ENCODE measurements at places on chromosomes 1 and 21. TPM values are rescaled to one million over a fixed set of nuclear protein-coding genes. Genes with fewer than 3 reads are reported as not detected.

SH2D1B gene
- total RNA-seq = not detected

FMOD gene
- 0.32 TPM for total RNA-seq

ANKRD34A gene
- 0.20 TPM for total RNA-seq

RPS27 gene
- 1,810 TPM for total RNA-seq

CD247 gene
- total RNA-seq = 2.2 TPM

DNA sequence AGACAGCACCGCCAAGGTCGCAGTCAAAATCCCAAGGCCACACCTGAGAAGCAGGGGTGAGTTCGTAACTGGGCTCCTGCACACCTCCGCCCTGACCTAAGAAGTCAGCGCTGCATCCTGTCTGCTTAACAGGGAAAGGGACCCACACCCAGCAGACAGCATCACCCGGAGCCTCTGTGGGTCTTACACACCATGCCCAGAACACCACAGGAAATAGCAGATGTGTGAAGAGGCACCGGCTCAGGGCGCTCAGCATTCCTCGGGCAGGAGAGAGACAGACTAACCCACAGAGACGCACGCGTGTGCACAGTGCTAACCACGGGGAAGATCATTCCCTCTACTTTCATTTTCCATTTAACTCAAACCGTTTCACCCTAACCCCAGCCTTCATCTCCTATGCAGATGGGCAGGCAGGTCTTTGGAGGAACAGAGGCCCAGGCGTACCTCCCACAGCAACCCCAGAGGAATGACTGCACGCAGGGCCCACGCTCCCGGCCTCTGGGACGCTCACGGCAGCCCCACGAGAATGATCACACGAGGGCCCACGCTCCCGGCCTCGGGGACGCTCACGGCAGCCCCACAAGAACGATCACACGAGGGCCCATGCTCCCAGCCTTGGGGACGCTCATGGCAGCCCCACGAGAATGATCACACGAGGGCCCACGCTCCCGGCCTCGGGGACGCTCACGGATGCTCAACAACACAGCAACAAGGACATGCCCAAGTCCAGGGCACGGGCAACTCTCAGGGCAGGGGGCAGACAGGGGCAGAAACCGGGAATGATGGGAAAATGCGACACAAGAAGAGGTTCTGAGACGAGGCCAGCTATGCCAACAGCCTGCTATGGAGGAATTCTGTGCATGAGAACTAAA, 20.9 kb downstream of the POFUT2 start:
- no peaks in the 10 kb centered on the region for H3K27me3 ChIP-seq
- no peak overlapping the region for H3K27ac ChIP-seq
- DNase-seq = no peak
- peaks cover 12% of the 10 kb centered on the region for H3K36me3 ChIP-seq

DNA sequence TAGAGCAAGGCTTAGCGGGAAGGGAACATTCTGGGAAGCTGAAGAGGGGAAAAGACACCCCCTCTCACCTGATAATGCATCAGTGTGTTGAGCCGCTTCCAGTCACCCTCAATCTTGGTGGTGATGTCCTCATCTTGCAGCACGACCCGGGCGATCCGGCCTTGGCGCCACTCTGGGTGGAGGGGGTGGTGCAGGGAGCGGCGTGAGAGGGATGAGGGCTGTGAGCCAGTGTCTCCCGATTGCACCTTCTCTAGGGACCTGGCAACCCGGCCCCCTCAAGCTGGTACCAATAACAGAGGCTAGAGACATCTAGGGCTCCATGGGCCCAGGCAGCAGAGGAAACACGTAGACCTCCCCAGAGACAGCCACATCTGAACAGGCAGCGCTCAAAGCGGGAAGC, 127.4 kb upstream of the CD34 start:
- H3K36me3 ChIP-seq = no peaks in the 10 kb centered on the region
- no peaks in the 10 kb centered on the region for H3K27me3 ChIP-seq
- H3K4me3 ChIP-seq = no peak overlapping the region
- no peaks in the 10 kb centered on the region for H3K4me1 ChIP-seq

- H3K27ac ChIP-seq = no peak overlapping the region
- no peaks in the 10 kb centered on the region for H3K4me1 ChIP-seq
Observed at GRCh38 chr1:185291652-185292051, 25.4 kb downstream of the IVNS1ABP start.

- H3K27me3 ChIP-seq = no peaks in the 10 kb centered on the region
- no peak for DNase-seq
- no peaks in the 10 kb centered on the region for H3K36me3 ChIP-seq
- no peak overlapping the region for H3K4me3 ChIP-seq
Observed at GRCh38 chr1:230901671-230902070, 33.4 kb upstream of the C1orf198 start.

- H3K4me1 ChIP-seq = no peaks in the 10 kb centered on the region
- no peaks in the 10 kb centered on the region for H3K27me3 ChIP-seq
- H3K36me3 ChIP-seq = no peaks in the 10 kb centered on the region
- DNase-seq = no peak
- H3K4me3 ChIP-seq = no peak overlapping the region
Observed at GRCh38 chr1:38328278-38329035, 281.9 kb upstream of the POU3F1 start.

DNA sequence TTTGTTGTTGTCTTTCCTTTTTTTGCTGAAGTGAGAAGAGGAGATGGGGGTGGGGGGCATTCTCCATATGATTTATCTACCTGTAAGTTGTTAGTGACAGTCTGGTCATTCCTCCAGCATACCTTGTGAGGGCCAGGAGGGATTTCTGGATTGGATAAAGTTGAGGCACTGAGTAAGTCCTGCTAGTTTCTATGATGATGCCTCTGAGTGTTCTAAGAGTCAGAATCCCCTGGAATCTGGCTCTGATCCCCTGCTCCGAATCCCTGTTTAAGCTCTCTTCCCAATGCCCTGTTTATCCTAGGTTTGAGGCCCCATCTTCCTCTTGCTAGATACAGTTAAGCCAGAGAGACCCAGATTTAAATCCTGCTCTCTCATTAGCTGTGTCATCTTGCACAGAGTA, 83.2 kb upstream of the HOOK1 start:
- no peaks in the 10 kb centered on the region for H3K36me3 ChIP-seq
- no peaks in the 10 kb centered on the region for H3K27me3 ChIP-seq
- 0 out of 2 replicates have a peak, but pooled peaks cover 4% of the 10 kb centered on the region for H3K4me1 ChIP-seq
- DNase-seq = no peak
- H3K27ac ChIP-seq = no peak overlapping the region

- H3K4me3 ChIP-seq = no peak overlapping the region
- no peak for DNase-seq
- no peaks in the 10 kb centered on the region for H3K36me3 ChIP-seq
- no peak overlapping the region for H3K27ac ChIP-seq
- H3K27me3 ChIP-seq = no peaks in the 10 kb centered on the region
- H3K4me1 ChIP-seq = no peaks in the 10 kb centered on the region
Observed at GRCh38 chr1:53338423-53338822, 10.6 kb upstream of the LRP8 start.

- no peak for DNase-seq
- peaks cover 15% of the 10 kb centered on the region for H3K36me3 ChIP-seq
- H3K4me1 ChIP-seq = no peaks in the 10 kb centered on the region
- H3K27ac ChIP-seq = no peak overlapping the region
Observed at GRCh38 chr1:165679282-165680036, 18.9 kb downstream of the ALDH9A1 start.

DNA sequence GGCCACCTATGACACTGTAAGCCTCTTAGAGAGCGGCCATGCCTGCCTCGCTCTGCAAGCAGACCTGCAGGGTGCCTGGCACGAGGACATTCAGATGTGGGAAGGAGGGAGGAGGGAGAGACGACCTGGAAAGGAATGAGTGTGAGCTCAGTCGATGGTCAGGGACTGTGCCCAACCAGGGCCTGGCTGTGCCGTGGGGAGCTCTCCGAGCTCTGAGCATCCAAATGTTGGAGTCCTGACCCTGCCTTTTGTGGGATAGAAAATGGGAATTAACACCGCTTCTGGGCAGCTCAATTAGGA, 7.3 kb downstream of the CSTB start:
- H3K4me1 ChIP-seq = peaks cover 21% of the 10 kb centered on the region
- H3K27me3 ChIP-seq = no peaks in the 10 kb centered on the region
- no peak overlapping the region for H3K4me3 ChIP-seq
- no peak overlapping the region for H3K27ac ChIP-seq

GRCh38 chr1:170265234-170265633, 119.5 kb downstream of the NTMT2 start:
- H3K4me3 ChIP-seq = no peak overlapping the region
- DNase-seq = no peak
- H3K27me3 ChIP-seq = no peaks in the 10 kb centered on the region
- no peaks in the 10 kb centered on the region for H3K36me3 ChIP-seq
- no peaks in the 10 kb centered on the region for H3K4me1 ChIP-seq

GRCh38 chr1:211583011-211583992, 4.3 kb upstream of the SLC30A1 start:
- H3K27ac ChIP-seq = no peak overlapping the region
- H3K27me3 ChIP-seq = no peaks in the 10 kb centered on the region
- DNase-seq = no peak
- no peaks in the 10 kb centered on the region for H3K36me3 ChIP-seq
- peaks cover 5% of the 10 kb centered on the region for H3K4me1 ChIP-seq

DNA sequence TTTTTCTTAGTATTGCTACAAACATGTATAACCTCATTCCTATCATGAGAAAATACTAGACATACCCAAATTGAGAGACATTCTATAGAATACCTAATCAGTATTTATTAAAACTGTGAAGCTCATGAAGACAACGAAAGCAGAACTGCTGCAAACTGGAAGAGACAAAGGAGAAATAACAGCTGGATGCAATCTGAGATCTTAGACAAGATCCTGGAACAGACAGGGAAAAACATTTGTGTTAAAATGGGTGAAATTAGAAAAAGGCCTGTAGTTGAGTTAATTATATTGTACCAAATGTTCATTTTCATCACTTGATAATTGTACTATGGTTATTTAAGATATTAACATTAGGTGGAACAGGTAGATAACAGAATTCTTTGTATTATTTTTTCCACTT, 392.0 kb downstream of the PLPP3 start:
- H3K27ac ChIP-seq = no peak overlapping the region
- no peaks in the 10 kb centered on the region for H3K36me3 ChIP-seq
- no peak for DNase-seq
- H3K4me1 ChIP-seq = peaks cover 3% of the 10 kb centered on the region

- H3K36me3 ChIP-seq = no peaks in the 10 kb centered on the region
- DNase-seq = no peak
- no peaks in the 10 kb centered on the region for H3K27me3 ChIP-seq
- H3K27ac ChIP-seq = no peak overlapping the region
Observed at GRCh38 chr1:91070298-91070697, 48.5 kb upstream of the ZNF644 start.

DNA sequence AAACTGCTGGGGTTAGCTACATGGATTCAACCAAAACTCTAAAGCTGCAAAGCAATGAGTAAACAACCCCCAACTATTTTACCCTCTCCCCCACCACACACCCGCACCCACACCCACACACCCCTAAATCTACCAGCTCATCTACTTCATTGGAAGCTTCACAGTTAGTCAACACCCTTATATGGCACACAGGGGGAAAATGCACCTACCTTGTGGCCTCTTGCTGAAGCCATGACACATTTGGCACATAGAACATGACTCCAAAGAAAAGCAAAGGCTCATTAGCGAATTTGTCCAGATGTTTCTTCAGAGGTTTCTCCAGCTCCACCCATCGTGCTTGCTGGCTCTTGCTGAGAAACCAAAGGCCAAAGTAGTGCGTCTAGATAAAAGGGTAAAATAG, 99.8 kb downstream of the PTPN14 start:
- peaks cover 1% of the 10 kb centered on the region for H3K4me1 ChIP-seq
- no peaks in the 10 kb centered on the region for H3K27me3 ChIP-seq
- H3K27ac ChIP-seq = no peak overlapping the region
- no peak for DNase-seq
- H3K36me3 ChIP-seq = no peaks in the 10 kb centered on the region

GRCh38 chr21:34885626-34886239, 163.4 kb downstream of the RUNX1 start:
- peaks cover 6% of the 10 kb centered on the region for H3K4me1 ChIP-seq
- peak overlapping the region; percentile 73 for H3K4me3 ChIP-seq
- H3K36me3 ChIP-seq = no peaks in the 10 kb centered on the region
- peaks cover 77% of the 10 kb centered on the region for H3K27me3 ChIP-seq
- H3K27ac ChIP-seq = no peak overlapping the region
- DNase-seq = no peak

- H3K4me3 ChIP-seq = no peak overlapping the region
- DNase-seq = no peak
- H3K36me3 ChIP-seq = no peaks in the 10 kb centered on the region
- no peaks in the 10 kb centered on the region for H3K27me3 ChIP-seq
- H3K4me1 ChIP-seq = no peaks in the 10 kb centered on the region
Observed at GRCh38 chr1:8632102-8632501, 185.3 kb downstream of the RERE start.

GRCh38 chr1:206013026-206013795, 10.0 kb upstream of the RAB7B start:
- H3K27ac ChIP-seq = no peak overlapping the region
- H3K27me3 ChIP-seq = no peaks in the 10 kb centered on the region
- no peak overlapping the region for H3K4me3 ChIP-seq
- H3K4me1 ChIP-seq = no peaks in the 10 kb centered on the region

- H3K36me3 ChIP-seq = no peaks in the 10 kb centered on the region
- no peak for DNase-seq
Observed at GRCh38 chr1:110687250-110687649, 12.5 kb upstream of the KCNA3 start.

GRCh38 chr1:182622901-182623528, 18.8 kb upstream of the RGS16 start:
- no peak overlapping the region for H3K27ac ChIP-seq
- no peaks in the 10 kb centered on the region for H3K36me3 ChIP-seq
- no peak overlapping the region for H3K4me3 ChIP-seq

- H3K4me1 ChIP-seq = no peaks in the 10 kb centered on the region
- no peak overlapping the region for H3K27ac ChIP-seq
- no peak for DNase-seq
- no peaks in the 10 kb centered on the region for H3K27me3 ChIP-seq
Observed at GRCh38 chr1:163298365-163298764, 23.4 kb upstream of the NUF2 start.

- H3K27ac ChIP-seq = no peak overlapping the region
- no peaks in the 10 kb centered on the region for H3K36me3 ChIP-seq
- H3K4me3 ChIP-seq = no peak overlapping the region
- DNase-seq = no peak
- H3K4me1 ChIP-seq = no peaks in the 10 kb centered on the region
Observed at GRCh38 chr1:157252473-157252872, 114.3 kb upstream of the ETV3 start.
